ENCODE measurements at places on chromosomes 5 and 9. TPM values are rescaled to one million over a fixed set of nuclear protein-coding genes. Genes with fewer than 3 reads are reported as not detected.

ERBIN gene
- polyA plus RNA-seq = 45.7 TPM

CD72 gene
- polyA plus RNA-seq = 3.2 TPM

- DNase-seq = no peak
These were observed 10.4 kb upstream of the SLC45A2 start for GRCh38 chr5:33994845-33995244.

DNA sequence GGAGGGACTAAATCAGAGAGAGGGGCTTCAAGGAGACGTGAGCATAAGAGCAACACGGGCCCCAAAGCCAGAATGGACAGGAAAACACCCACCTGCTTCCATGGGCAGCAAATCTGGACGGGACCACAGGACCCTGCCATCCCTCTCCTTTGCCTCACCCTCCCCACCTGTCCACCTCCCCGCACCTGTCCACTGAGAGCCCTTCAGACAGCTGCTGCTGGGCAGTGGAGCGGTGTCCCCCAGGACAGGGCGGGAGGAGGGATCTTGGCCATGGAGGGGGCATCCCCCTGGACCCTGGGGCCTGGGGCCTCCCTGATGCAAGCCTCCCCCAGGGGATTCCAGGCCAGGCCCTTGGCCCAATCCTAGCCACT, 2.6 kb downstream of the CCDC183 start:
- no peak for DNase-seq

- no peak for DNase-seq
These were observed 216.6 kb downstream of the SEMA6A start for GRCh38 chr5:116358015-116358523.

GRCh38 chr9:107751567-107752210, 262.1 kb upstream of the KLF4 start:
- no peak for DNase-seq

DNA sequence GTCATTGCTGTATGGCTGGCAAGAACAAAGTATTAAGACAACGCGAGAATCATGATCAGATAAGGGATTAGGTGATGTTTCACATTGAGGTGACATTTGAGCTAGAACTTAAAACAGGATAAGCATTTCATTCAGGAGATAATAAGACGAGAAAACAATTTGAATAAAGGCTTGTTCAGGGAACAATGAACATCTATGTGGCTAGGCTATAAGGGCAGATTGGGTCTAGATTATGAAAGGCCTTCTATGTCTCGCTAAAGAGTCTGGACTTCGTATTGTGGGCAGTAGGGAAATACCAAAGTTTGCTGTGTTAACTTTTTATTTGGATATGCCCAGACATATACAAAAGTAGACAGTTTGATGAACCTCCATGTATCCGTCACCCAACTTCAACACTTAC, 6.9 kb downstream of the MRPL22 start:
- DNase-seq = no peak

DNA sequence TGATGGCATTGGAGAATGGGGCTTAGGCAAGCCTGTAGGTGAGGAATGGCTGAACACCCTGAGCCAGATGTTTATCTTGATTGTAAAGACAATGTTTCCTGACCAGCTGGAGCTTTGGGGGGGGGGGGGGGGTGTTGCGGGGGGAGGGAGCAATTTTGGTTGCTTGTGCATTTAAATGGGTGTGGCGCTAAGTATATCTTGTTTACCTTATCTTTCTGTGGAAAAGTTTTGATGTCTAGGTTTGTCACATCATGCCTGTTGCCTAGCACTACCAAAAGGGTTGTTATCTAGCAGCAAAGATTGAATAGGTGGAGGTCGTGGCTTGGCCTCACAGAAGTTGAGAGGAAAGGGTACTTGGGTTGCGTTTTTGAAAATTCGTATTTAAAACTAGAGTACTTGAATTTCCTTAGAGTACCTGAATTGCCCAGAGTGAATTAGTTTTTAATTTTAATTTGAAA, 1.3 kb downstream of the SMAD5 start:
- DNase-seq = no peak
